ENCODE measurements at places on chromosomes 11 and 22.

GRCh38 chr11:62491571-62492329 lies 54.9 kb downstream of the AHNAK start:
- DNase-seq = no peak

GRCh38 chr11:114893329-114893728 lies 215.0 kb downstream of the NXPE2 start:
- no peak for DNase-seq

DNA sequence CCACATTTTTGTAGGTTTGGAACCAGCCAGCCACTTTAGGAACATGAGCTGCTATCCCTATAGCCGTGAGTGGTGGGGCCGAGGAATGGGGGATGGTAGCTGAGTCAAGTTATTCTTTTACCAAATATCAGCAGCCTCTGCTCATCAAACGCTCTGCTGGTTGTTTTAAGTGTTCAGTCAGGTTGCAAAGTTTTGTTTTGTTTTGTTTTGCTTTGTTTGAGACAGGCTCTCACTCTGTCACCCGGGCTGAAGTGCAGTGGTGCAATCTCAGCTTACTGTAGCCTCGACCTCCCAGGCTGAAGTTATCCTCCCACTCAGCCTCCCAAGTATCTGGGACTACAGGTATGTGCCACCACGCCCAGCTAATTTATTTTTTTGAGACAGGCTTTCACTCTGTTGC lies 14.4 kb downstream of the CABIN1 start:
- DNase-seq = no peak

DNA sequence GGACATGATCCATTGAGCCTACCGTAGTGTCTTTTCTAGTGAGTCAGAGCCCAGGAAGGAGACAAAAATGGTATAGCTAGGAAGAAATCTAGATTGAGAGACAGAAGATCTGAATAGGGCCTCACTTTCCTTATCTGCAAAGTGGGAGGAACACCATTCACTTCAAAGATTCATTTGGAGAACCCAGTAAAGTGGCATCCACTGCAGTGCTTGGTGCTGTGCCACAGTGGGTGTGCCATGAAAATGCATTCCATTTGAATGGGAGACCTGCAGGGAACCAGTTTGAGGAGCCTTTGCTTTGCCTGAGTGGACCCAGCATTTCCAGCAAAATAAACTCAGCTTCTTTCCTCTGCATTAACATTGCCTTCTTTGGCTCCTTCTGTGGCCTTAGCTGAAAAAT lies 470.5 kb upstream of the CADM1 start:
- DNase-seq = no peak

- DNase-seq = no peak
Observed at GRCh38 chr11:120908461-120909181, 115.3 kb upstream of the TBCEL start.

DNA sequence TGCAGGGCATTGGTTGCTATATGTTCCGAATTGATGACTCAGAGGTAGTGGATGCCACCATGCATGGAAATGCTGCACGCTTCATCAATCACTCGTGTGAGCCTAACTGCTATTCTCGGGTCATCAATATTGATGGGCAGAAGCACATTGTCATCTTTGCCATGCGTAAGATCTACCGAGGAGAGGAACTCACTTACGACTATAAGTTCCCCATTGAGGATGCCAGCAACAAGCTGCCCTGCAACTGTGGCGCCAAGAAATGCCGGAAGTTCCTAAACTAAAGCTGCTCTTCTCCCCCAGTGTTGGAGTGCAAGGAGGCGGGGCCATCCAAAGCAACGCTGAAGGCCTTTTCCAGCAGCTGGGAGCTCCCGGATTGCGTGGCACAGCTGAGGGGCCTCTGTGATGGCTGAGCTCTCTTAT lies 5.4 kb upstream of the TTC36 start:
- no peak for DNase-seq

GRCh38 chr22:47107431-47107830 lies 345.0 kb downstream of the TBC1D22A start:
- DNase-seq = no peak

DNA sequence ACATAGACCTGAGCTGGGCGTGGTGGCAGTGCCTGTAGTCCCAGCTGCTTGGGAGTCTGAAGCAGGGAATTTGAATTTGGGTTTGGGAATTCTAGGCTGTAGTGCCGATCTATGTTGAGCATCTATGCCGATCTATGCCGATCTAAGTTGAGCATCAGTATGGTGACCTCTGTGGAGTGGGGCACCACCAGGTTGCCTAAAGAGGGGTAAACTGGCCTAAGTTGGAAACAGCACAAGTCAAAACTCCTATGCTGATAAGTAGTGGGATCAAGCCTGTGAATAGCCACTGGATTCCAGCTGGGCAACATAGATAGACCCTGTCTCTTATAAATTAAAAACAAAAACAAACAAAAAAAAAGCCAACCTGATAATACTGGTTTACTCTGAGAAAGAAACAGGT lies 7.4 kb downstream of the WEE1 start:
- DNase-seq = no peak

GRCh38 chr11:116931206-116931953 lies 94.0 kb upstream of the APOA1 start:
- peak; percentile 30 for DNase-seq

DNA sequence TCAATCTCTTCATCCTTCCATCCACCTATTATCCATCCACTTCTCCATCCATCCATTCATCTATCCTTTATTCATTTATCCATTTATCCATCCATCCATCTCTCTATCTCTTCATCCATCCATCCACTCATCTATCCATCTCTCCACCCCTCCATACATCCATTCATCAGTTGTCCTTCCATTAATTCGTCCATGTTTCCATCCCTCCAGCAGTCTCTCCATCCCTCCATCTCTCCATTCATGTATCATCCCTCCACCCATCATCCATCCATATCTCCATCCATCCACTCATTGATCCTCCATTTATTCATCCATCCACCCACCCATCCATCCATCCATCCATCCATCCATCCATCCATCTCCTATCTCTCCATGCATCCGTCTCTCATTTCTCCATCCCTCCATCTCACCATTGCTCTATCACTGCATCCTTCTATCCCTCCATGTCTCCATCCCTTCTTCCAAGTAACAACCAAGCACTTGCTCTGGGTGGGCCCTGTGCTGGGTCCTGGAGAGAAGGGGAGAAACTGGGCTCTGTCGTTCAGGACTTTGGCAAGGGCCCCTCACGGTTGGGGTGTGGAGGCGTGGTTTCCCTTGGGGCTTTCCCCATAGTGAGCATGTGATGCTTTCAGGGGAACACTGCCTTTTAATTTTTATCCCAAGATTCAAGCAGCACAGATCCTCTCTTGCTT lies 43.3 kb downstream of the SMIM38 start:
- DNase-seq = no peak

DNA sequence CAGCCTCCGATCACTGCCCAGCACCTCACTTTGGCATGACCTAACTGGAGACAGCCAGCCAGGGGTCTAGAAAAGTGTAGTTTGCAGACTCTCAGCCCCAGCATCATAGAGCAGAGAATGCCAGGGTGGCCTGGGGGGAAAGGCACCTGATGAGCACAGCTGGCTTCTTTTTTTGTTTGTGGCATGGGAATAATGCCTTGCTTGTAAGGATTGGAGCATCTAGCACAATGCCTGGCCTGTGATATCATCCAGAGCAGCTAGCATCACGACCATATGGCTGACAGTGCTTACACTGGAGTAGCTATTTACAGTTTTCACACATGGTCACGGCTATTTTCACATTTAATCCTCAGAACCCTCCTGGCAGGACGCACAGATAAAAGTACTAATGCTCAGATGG lies 594.8 kb upstream of the B3GAT1 start:
- DNase-seq = no peak

DNA sequence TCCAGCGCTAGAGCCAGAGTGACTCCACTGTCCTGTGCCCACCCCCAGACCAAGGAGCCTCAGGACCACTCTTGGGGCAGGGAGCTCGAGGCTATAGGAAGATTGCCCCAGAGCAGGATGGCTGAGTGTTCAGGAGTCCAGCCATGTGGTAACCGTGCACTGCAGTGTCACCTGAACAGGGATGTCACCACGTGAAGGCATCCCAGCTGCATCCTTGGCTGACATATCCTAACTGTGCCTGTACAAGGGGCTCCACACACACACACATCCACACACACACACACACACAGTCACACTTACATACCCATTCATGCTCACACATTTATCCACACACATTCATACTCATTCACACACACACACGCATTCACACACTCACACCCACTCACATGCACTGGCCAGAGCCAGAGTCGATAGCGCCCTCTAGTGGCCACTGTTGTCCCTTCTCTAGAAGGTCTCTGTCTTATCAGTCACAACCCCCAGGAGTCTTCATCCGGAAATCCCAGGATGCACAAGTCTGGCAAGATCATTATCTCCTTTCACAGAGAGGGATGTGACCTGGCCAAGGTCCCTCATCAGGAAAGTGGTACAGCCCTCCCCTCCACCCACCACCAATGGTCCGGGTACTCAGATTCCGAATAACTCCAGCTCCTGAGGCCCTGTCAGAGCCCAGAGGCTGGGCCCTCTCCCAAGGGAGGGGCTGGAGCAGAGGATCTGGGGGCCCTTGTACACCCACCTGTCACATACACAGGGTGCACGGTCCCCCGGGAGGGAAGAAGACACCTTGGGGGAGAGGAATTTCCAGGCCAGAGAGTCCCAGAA lies 55.1 kb downstream of the IGLL5 start:
- DNase-seq = peak; percentile 77

DNA sequence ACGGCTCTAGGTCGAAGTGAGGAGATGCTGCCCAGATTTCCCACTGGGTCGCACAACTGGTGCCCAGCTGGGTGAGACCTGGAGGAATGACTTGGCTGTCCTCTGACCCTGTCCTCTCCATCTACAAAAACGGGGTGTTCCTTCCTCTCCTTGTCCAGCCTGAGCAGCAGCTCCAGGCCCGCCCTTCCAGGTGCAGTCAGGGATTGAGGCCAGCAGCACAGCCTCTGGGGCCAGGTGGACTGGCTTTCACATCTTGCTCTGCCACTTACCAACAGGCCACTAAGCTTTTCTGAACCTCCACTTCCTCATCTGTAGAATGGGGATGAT lies 91.7 kb upstream of the LMO1 start:
- DNase-seq = no peak

- DNase-seq = no peak
Observed at GRCh38 chr11:77377734-77378133, 76.2 kb upstream of the GDPD4 start.

- no peak for DNase-seq
Observed at GRCh38 chr11:133520707-133521106, 11.6 kb downstream of the OPCML start.

DNA sequence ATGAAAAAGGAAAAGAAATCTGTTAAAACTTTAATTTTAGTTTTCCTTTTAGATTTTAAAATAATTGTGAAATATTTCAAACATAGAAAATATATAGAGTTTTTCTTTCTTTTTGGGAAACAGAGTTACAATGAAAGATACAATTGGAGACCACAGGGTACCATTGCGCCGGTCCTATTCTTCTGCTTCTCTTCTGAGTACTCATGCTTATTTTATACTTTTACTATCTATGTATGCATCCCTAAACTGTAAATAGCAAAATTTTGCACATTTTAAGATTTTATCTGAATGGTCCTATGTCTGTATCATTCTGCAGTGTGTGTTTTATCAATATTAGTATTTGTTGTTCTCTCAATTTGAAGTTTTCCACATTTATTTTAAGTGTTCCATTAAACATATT lies 65.0 kb downstream of the EHF start:
- DNase-seq = no peak

GRCh38 chr22:50129121-50129736 lies 39.4 kb downstream of the MOV10L1 start:
- no peak for DNase-seq

DNA sequence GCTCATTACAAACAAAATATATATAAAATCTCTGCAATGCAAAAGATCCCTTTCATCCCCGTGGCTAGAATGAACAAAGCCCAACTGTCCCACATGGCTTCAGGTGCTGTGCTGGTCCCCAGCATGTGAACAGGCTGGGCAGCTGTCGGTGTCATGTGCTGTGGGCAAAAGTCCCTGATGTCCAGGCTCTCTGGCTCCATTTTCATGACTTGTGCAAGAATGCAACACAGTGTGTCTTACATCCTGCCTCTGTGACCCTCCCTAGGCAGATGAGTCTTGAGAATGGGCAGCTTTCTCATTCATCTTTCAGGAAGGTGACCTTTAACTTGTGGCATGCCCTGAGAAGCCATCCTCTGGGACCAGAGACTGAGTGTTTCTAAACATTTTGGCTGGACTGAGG lies 14.5 kb downstream of the GUCD1 start:
- DNase-seq = no peak

- no peak for DNase-seq
Observed at GRCh38 chr11:11770296-11770695, 71.5 kb upstream of the USP47 start.

DNA sequence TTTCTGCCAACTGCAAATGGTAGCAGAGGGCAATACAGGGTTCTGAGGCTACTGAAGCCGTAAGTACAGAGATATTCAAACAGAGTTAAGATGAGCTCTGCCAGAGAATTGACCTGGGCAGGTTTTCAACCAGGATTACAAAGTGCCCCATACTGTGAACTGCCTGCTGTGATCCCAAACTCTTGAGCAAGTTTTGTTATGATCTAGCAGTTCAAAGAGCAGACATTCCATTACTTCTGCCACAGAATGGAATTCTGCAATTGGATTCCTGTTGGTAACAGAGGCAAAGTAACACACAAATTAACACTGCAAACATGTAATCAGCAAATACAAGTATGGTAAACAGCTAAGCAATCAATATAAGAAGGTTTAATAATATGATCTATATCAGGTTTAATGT lies 31.2 kb downstream of the ALG9 start:
- DNase-seq = no peak

- no peak for DNase-seq
Observed at GRCh38 chr22:34761111-34761510, 304.8 kb upstream of the ISX start.

DNA sequence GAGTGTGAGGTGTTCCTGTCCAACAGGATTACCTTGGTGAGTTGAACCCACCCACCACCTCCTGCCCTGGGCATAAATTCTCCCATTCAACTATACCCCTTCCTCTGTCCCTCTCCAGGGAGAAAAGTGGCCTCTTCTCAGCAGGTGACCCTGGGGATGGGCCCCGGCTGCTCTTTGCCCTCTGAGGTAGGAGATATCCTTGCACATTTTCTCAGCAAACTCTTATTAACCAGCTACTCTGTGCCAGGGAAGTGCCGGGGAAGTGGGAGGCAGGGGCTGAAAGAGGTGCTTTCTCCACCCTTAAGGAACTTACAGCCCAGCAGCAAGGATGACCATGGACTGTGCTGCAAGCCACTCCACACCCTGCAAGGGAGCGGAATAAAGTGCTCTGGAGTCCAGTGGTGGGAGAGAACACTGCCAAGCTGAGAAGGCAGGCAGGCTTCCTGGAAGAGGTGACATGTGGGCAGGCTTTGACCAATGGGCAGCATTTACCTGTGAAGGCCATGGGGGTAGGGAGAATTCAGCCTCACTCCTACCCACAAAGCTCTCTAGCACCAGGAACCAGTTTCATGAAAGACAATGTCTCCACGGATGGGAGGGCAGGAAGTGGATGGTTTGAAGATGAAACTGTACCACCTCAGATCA lies 21.9 kb upstream of the OAF start:
- no peak for DNase-seq

DNA sequence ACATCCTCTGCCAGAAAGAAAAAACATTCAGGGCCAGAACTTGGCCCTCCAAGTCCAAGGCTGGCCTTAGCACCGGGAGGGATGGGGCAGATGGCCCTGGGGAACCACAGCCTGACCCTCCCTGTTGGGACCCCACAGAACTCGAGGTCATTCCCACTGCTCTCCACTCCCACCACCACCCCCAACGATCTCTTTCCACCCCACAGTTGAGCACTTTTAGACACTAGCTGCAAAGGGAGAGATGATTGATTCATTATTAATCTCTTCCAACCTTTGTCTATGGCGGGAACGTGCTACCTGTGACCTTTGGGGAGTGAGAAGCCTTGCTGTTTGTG lies 869.7 kb downstream of the BRD1 start:
- no peak for DNase-seq

GRCh38 chr11:61841636-61842527 lies 13.8 kb downstream of the FADS2 start:
- no peak for DNase-seq

Data from CD4-positive, alpha-beta T cell treated with Interleukin-6 for 4 hours (primary cell).